Activated T-helper 1 cell treated with anti-CD3 and anti-CD28 coated beads, Interleukin-2, amount 50 U/mL, for 16 hours (primary cell): ENCODE measurements at places on chromosomes 1 and 21.

- no peak for DNase-seq
Observed at GRCh38 chr1:20936216-20936615, 149.1 kb upstream of the HP1BP3 start.

- no peak for DNase-seq
Observed at GRCh38 chr1:231936983-231937775, 310.6 kb downstream of the DISC1 start.

DNA sequence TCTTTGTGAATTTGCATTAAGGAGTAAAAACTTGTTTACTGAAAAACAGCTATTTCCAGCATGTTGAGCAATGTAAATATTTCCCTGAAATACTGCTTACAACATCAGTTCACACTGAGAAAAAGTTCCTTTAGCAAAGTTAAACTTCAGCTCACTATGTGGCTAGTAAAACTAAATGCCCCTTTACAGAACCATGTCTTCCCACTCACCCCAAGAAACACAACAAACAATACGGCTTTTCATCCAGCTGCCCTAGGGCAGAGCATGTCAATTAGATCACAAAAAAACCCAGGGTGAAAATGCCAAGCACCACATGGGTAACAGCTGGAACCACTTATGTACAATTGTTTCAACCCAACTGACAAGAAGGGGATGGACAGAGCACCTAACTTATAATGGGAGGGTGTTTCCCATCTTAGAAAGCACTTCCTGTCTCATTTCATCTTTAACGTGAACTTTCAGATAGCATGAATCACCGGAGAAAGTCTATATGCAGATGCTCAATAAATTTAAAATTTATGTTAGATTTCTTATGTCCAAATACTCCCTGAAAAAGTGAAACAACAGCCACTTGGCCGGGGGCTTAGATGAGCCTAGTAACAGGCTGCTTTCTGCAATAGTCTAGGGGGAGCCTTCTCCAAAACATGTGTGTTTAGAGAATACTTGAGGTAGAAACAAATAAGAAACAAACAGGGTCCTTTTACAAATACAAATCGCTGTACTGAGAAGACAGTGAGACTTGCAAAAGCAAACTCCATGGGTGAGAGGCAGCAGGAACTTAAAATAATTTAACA lies 6.6 kb downstream of the NID1 start:
- DNase-seq, result no peak

DNA sequence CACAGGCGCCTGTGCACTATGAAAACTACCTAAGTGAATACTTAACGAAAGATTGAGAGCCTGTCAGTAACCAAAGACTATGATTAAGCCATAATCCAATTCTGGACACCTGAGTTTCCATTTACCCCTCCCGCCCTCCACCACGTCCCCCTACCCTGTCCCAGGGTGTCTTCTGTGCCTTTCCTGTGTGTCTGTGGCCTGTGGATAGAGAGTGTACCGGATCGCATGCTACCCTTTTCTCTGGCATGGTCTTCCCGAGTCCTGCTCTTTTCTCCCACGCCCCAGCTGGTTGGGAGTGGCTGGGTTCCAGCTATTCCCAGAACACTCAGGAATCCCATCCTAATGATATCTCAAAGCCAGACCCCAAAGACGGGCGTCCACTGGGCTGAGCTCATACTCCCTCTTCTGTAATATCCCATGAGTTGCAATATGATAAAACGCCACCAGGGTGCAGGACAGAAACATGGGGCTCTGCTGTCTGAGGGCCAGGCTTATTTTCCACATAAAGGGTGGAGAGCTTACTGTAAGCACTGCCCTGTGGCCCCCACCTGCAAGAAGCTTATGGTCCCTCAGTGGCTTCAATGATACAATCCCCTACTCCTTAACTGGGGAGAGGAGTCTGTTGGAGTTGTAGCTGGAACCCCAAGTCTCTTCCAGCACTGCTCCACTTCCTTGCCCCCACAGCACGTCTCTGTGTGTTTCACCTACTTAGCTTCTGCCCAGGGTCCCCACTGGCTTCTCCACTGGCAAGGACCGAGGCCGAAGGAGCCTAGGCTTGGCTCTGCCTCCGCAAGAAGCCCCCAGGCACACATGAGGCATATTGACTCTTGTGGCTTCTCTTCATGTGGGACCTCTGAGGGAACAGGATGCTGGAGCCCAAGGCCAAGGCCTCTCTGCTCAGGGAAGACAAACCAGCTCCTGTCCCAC lies 17.6 kb upstream of the ALX3 start:
- DNase-seq, result no peak
